Ascending aorta (tissue), 2 donors: ENCODE measurements at places on chromosomes 16 and 17. TPM values are rescaled to one million over a fixed set of nuclear protein-coding genes. Genes with fewer than 3 reads are reported as not detected.
A peak's percentile ranks its signal among the peaks of the same experiment; 100 is the strongest.

DNA sequence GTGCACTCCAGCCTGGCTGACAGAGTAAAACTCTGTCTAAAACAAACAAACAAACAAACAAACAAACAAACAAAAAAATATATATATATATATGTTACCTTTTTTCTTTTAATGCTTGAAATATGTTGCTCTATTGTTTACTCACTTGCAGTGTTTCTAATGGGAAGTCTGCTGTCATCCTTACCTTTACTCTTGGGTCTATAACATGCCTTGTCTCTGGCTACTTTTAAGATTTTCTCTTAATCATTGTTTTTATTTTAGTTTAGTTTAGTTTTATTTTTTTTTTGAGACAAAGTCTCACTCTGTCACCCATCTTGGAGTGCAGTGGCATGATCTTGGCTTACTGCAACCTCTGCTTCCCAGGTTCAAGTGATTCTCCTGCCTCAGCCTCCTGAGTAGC, 16.1 kb upstream of the TNRC6A start:
- H3K4me3 ChIP-seq: no peak overlapping the region
- no peak for DNase-seq
- H3K27me3 ChIP-seq: no peaks in the 10 kb centered on the region
- H3K27ac ChIP-seq: no peak overlapping the region
- no peaks in the 10 kb centered on the region for H3K36me3 ChIP-seq

GRCh38 chr16:68061396-68061795, 23.8 kb upstream of the NFATC3 start:
- DNase-seq: no peak
- no peaks in the 10 kb centered on the region for H3K36me3 ChIP-seq
- no peaks in the 10 kb centered on the region for H3K27me3 ChIP-seq
- peaks cover 11% of the 10 kb centered on the region for H3K4me1 ChIP-seq
- no peak overlapping the region for H3K4me3 ChIP-seq
- no peak overlapping the region for H3K27ac ChIP-seq

- no peaks in the 10 kb centered on the region for H3K27me3 ChIP-seq
- H3K27ac ChIP-seq: no peak overlapping the region
- DNase-seq: no peak
- H3K4me3 ChIP-seq: no peak overlapping the region
- H3K4me1 ChIP-seq: no peaks in the 10 kb centered on the region
These were observed 37.9 kb downstream of the GTF3C1 start for GRCh38 chr16:27511657-27512448.

GRCh38 chr16:72473631-72474030, 301.7 kb upstream of the PMFBP1 start:
- no peak overlapping the region for H3K4me3 ChIP-seq
- H3K4me1 ChIP-seq: no peaks in the 10 kb centered on the region
- no peaks in the 10 kb centered on the region for H3K36me3 ChIP-seq

DNA sequence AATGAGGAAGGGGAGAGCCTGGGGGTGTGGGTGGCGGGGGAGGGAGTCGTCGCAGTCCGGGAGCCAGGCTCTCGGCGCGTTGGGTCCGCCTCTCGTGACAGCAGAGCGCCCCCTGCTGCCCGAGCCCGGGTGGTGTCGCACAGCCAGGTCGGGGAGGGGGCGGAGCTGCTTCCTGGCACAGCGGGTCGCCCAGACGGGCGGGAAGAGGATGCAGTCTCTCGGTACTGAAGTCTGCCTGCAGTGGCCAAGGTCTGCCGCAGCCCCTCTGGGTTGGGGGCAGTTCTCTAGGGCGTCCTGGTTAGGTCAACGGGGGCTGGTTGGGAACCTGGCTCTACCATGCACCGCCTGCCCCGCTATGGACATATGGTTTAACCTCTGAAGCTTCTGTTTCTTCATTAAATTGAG, 38.2 kb upstream of the CCDC182 start:
- DNase-seq: no peak
- no peaks in the 10 kb centered on the region for H3K27me3 ChIP-seq
- no peak overlapping the region for H3K27ac ChIP-seq
- peak overlapping the region; percentile 37 for H3K4me3 ChIP-seq
- H3K4me1 ChIP-seq: peaks cover 6% of the 10 kb centered on the region

DNA sequence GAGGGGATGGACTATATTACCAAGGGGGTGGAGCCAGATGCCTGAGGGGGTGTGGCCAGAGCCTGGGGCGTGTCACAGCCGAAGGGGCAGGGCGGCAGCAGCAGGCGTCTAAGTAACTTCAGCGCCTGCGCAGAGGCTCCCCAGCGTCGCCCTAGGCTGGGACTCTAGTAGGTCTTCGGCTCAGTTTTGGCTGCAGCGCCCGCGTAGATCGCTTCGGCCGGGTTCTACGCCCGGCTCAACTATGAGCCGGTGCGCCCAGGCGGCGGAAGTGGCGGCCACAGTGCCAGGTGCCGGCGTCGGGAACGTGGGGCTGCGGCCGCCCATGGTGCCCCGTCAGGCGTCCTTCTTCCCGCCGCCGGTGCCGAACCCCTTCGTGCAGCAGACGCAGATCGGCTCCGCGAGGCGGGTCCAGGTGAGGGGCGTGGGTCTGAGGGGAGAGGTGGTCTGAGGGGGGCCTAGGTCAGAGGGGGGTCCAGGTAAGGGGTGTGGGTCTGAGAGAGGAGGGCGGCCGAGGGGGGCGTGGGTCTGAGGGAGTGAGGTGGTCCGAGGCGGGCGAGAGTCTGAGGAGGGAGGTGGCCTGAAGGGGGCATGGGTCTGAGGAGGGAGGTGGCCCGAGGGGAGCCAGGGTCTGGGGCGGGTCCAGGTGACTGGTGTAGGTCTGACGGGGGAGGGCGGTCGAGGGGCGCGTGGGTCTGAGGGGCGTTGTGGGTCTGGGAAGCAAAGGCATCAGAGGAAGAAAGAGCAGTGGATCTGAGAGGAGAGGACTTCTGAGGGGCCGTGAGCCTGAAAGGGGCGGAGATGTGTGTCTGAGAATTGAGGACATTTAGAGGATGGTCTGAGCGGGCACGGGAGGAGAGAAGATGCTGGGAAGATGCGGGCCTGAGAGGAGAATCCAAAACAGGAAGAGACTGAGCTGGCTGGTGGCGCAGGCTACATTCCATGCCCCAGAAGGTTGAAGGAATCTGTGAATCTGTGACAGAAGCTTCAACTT, at the start of gene LPCAT2:
TSS of gene LPCAT2 (plus strand) at position 132 of the 991 bp plus-strand sequence. CDS start at position 242, 110 bp downstream.
- peak; percentile 92 for DNase-seq
- H3K27me3 ChIP-seq: no peaks in the 10 kb centered on the region
- H3K4me3 ChIP-seq: peak within 1 kb of the TSS; percentile 78
- H3K4me1 ChIP-seq: no peaks in the 10 kb centered on the region
- peak within 1 kb of the TSS; percentile 61 for H3K27ac ChIP-seq

Gene PLCD3
- 65.5 TPM for total RNA-seq
